ENCODE measurements at places on chromosomes 1 and 21.
A peak's percentile ranks its signal among the peaks of the same experiment; 100 is the strongest.

DNA sequence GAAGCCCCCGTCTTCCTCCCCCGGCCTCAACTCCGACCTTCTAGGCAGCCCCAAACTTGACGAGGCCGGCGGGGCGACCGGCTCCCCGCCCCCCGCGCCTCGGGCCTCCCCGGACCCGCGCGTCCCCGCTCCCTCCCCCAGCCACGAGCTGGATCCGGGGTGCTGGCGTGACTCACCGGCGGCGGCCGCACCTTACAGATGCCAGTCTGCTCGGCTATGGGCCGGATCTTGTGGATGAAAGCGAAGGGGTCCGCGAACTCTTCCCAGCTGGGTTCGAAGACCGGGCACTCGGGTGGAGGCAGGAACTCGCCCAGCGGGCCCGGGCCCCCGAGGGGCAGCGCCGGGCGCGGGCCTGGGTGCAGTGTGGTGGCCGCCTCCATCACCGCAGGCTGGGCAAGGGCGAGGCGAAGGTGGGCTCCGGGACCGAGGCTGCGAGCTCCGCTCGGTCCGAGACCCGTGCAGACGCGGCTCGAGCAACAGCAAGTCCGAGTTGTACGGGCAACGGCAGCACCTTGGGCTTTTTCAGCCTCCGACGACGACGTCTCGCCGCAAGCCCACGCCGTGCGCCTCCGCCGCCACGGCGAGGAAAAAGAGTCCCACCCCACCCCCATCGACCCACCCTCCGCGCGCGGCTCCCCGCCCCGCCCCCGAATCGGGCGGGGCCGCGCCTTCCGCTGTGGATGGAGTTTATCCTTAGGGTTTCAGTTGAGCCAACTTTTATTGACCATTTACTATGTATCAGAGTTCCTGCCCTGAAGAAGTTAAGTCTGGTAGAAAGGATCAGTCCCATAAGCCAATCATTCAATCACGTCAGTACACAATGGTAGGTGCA, at the start of gene KDM5B:
KDM5B (minus strand) TSS at position 496 of the 832 bp plus-strand sequence; CDS start at position 380, 116 bp downstream.
- DNase-seq: peak; percentile 64

DNA sequence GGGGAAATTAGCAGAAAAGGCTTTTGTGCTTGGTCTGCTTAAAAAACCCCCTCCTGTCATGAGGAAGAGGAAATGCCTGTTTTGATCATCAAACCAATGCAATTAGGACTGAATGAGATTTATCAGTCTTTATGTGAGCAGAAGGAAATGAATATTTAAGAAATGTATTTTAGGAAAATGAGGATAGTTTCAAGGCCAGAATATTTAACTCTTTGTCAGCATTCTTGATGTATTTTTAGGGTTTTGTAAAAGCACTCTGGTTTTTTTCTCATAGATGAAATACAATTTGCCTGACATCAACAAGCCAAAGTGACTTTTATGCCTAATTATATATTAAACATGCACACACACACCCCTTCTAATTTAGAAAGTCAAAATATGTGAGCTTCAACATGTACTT, 213.8 kb downstream of the GRIK1 start:
- DNase-seq: no peak

DNA sequence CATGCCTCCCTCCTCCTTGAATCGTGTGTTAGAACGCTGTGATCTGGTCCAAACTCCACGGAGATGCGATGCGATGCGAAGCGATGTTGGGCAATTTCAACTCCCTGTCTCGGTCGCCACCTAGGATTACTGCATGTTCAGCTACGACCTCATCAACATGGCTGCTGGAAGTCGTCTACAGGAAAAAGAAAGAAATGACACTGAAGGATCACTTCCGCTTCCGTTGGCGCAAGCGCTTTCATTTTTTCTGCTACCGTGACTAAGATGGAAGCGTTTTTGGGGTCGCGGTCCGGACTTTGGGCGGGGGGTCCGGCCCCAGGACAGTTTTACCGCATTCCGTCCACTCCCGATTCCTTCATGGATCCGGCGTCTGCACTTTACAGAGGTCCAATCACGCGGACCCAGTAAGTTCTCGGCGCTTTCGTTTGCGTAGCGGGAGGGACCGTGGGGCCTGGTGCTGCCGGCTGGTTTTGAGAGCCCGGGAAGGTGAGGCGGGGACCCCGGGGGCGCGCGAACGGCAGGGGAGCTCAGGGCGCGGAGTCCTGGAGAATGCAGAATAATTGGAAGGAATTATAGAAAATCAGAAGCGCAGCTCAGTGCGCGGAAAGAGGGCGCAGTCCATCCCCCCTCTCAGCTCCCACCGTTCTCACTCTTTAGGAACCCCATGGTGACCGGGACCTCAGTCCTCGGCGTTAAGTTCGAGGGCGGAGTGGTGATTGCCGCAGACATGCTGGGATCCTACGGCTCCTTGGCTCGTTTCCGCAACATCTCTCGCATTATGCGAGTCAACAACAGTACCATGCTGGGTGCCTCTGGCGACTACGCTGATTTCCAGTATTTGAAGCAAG, at the start of gene PSMB4:
PSMB4 (plus strand) TSS at position 250 of the 848 bp plus-strand sequence; CDS start at position 265, 15 bp downstream.
- peak; percentile 83 for DNase-seq

GRCh38 chr21:41932191-41932575, 21.6 kb downstream of the C2CD2 start:
- no peak for DNase-seq

DNA sequence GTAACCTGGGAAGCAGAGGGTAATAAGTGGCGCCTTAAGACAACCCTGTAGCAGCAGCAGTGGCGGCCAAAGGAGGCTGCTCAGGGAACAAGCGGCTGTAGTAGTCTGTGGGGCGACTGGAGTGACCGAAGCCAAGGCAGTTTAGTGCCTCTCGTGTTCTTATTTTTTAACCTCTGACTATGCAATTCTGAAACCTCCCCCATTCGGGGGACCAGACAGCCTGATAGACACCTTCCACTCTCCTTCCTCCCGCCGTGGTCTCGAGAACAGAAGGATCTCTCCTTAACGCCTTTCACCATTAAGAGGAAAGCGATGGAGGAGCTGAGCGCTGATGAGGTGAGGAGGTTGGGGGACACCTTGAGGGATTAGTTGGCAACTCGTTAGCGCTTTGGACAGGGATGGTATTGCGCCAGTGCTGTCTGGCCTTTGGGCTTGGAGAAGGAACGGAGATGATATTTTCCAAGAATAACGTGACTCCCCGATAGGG, 644 bp downstream of the UBE4B start:
- DNase-seq: peak; percentile 10

DNA sequence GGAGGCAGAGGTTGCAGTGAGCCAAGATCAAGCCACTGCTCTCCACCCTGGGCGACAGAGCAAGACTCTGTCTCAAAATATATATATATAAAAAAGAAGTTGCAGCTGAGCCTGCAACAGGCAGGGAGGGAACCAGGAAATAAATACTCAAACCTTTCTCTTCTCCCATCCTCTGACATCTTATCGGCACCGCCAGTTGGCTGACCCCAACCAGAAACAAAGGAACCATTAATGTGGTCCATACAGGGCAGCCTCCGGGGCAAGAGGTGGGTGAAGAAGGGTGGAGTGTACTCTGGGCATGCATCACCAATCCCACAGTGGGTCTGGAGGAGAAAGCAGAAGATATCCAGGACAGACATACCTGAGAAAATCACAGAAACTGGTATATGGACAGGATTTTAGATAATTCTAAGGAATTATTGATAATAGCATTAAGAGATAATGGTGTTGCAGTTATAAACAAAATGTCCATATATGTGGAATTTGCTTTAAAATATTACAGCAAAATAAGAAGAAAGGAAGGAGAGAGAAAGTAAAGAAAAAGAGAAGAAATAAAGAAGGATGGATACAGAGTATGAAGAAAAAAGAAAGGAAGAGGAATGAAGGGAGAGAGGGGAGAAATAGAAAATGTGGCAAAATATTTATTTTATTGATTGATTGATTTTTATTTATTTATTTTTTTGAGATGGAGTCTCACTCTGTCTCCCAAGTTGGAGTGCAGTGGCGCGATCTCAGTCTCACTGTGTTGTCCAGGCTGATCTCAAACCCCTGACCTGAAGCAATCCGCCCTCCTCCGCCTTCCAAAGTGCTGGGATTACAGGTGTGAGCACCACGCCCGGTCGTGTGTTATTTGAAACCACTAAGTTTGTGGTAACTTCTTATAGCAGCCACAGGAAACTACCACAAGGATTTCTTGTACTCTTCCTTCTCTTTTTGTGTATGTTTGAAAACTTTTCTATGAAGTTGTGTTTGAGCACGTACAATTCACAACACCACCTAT, 4.1 kb upstream of the PTAFR start:
- DNase-seq: no peak

- peak; percentile 87 for DNase-seq
These were observed 1.9 kb downstream of the RIMS3 start for GRCh38 chr1:40663324-40664166.

DNA sequence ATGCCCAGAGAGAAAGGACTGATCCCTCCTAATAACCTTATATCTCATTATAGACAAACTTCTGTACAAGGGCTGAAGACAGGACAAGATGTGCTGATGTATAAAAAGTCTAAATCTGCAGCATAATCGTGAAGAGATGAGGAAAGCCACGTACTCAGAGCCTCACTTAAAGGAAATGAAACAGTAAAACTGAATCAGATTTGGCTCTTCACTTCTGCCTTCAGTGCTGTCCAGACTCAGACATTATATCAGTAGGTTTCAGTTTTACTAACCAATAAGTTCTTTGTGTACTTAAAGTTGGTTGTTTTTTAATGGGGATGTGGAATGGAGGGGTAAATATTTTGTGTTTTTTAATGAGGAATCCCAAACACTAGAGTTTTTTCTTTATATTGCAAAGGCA, 45.3 kb upstream of the RGS1 start:
- DNase-seq: no peak

GRCh38 chr1:247102381-247102780, 1.8 kb downstream of the ZNF669 start:
- DNase-seq: no peak

GRCh38 chr1:239633432-239633831, 247.1 kb downstream of the CHRM3 start:
- DNase-seq: no peak

GRCh38 chr1:156805766-156806511, 10.7 kb downstream of the SH2D2A start:
- no peak for DNase-seq

DNA sequence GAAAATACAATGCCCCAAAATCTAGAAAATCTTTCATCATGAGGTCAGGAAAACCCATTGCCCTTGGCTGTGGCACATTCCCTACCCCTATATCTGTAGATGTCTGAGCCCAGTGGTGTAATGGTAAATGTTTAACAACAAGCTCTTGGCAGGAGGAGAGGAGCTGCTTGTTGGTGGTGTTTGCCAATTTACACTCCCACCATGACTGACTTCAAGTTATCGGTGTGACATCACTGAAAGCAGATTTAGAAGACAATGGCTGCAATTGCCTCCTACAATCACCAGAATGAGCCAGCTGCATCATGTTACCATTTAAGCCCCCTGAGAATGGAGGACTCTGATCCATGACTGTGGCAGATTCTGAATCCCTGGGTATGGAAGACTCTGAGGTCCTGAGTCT, 70.9 kb downstream of the SDC3 start:
- DNase-seq: no peak

- no peak for DNase-seq
These were observed 11.6 kb upstream of the LRRC53 start for GRCh38 chr1:74523873-74524480.

DNA sequence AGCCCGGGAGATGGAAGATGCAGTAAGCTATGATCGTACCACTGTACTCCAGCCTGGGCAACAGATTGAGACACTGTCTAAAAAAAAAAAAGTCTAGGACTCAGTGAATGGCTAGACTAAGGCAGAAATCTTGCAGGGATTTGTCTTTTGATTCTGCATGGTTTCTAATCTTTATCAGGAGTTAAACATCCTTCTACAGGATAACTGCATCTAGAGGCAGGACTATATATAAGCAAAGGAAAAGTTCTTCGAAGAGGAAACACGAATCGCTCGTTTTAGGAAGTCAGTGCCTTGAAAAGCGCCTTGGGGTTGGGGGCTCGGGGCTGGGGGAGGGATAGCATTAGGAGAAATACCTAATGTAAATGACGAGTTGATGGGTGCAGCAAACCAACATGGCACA, 602 bp upstream of the UFC1 start:
- DNase-seq: no peak

DNA sequence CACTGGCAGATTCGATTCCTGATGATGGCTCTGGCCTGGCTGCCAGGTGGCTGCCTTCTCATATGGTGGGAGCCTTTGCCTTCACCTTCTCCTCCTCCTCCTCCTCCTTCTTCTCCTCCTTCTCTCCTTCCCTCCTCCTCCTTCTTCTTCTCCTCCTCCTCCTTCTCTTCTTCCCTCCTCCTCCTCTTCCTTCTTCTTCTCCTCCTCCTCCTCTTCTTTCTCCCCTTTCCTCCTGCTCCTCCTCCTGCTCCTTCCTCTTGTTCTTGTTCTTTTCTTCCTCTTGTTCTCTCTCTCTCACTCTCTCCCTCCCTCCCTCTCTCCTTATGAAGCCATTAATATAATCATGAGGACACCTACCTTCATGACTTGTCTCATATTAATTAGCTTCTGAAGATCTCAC, 278.7 kb downstream of the CAMTA1 start:
- no peak for DNase-seq

- DNase-seq: no peak
These were observed 708.8 kb upstream of the CHRM3 start for GRCh38 chr1:238677567-238677966.

DNA sequence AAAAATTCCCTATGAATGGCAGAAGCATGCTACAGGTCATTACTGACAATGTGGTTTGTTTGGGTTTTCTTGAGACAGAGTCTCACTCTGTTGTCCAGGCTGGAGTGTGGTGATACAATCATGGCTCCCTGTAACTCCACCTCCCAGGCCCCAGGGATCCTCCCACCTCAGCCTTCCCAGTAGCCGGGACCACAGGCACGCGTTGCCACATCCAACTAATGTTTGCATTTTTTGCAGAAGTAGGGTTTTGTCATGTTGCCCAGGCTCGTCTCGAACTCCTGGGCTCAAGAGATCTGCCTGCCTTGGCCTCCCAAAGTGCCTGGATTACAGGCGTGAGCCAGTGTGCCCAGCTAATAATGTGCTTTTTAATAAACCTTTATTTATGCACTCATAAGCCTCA, 259.1 kb downstream of the NFIA start:
- no peak for DNase-seq

- DNase-seq: no peak
These were observed 35.6 kb upstream of the RNPC3 start for GRCh38 chr1:103489935-103490334.

- no peak for DNase-seq
These were observed 529 bp downstream of the MPZL1 start for GRCh38 chr1:167722152-167722869.

DNA sequence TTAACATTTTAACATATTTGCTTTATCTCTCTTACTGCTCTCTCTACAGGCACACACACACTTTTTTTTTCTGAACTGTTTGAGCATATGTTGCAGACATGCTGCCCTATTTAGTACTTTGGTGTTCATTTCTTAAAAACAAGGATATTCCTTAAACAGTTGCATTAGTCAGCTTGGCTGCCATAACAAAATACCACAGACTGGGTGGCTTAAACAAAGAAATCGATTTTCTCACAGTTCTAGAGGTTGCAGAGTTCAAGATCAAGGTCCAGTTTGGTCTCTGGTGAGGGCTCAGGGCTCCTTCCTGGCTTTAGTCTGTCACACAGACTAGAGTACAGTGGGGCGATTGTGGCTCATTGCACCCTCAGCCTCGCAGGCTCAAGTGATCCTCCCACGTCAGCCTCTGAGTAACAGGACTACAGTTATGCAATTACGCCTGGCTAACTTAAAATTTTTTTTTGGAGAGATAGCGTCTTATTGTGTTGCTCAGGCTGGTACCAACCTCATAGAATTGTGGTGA, 46.7 kb downstream of the RPRD2 start:
- DNase-seq: no peak

- DNase-seq: no peak
These were observed 5.9 kb upstream of the SIPA1L2 start for GRCh38 chr1:232635778-232636356.

All from BE2C (cell line).